ENCODE measurements at places on chromosomes 2 and 18.

DNA sequence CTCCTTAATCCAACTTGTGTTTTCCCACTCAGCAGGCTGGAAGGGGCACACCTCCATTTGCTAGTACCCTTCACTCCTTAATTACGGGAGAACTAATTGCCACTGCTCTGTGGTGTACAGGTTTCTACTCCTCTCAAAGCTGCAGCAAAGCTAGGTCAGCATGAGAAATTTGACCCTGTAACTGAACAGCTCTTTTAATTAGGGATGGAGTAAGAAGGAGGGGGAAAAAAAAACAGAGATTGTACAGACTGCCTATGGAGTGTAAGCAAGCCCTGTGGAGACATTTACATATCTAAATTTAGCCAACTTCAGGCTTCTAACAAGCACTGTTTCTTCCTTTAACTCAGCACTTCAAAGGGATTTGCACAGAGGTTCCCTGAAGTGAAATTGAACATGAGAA, 629.7 kb upstream of the SETBP1 start:
- DNase-seq: no peak

- no peak for DNase-seq
These were observed 15.6 kb upstream of the ASAP2 start for GRCh38 chr2:9191041-9191481.

GRCh38 chr2:240517342-240517741, 40.4 kb downstream of the ANKMY1 start:
- DNase-seq: no peak

GRCh38 chr2:215617060-215617824, 181.4 kb upstream of the FN1 start:
- DNase-seq: no peak

GRCh38 chr2:207390302-207391095, 139.3 kb upstream of the CREB1 start:
- DNase-seq: no peak

DNA sequence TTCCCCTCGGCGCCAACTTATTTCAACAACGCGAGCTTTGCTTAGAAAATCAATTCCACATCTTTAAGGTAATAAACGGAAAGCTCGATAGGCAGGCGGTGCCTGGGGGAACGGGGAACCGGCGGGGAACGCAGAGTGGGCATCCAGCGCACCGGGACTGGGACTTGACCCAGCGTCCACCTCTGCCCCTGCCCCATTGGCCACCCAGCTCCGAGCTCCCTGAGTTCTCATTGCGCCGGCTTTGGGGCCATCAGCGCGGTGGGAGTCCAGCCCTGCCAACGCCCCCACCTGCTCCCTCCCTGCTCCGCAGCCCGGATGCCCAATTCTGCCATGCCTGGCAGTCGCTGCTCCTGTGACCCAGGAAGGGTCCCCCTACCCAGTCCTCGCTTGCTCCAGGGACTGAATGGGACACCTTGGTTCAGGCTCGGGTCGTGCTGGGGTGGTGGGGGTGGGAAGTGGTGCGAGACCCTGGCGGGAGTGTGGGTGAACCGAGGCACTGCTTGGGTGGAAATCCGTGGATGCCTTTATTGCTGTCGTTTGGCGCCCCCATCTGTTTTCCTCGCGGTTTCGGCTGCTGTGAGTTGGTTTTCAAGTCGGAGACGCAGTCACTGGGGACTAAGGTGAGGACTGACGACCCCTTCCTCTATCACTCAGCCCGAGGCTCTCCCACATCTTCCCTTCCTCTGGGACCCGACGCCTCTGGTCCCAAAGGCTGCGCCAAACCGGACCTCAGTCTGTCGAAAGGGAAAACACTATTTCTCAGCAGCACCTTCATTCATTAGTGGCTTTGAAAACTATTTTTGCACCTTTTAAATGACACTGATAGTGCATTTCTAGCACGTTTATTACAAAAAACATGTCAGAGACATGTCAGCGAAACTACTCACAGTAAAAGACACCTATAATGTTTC, 2.4 kb upstream of the EVX2 start:
- peak; percentile 20 for DNase-seq

- no peak for DNase-seq
These were observed 69.0 kb downstream of the CTAGE1 start for GRCh38 chr18:22348521-22349316.

DNA sequence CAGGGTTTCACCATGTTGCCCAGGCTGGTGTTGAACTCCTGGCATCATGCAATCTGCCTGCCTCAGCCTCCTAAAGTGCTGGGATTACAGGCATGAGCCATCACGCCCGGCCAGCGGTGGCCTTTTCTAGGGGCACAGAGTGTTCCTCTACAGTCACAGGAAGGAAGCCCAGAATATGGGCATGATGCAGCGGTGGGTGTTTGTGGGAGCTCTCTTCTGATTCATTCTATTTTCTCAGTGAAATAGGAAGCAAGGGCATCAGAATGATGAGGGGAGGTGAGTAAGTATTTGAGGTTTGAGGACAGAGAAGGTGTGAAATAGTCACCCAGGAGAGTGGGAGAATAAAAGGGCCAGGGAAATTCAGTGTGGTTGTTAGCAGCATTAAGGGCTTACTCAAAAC, 70.3 kb upstream of the PSME4 start:
- DNase-seq: no peak

GRCh38 chr2:43218702-43219382, 7.6 kb downstream of the ZFP36L2 start:
- peak; percentile 42 for DNase-seq

- no peak for DNase-seq
These were observed 75.0 kb upstream of the MSTN start for GRCh38 chr2:190137561-190137960.

- DNase-seq: no peak
These were observed 284.0 kb upstream of the CWC22 start for GRCh38 chr2:180291060-180291459.

DNA sequence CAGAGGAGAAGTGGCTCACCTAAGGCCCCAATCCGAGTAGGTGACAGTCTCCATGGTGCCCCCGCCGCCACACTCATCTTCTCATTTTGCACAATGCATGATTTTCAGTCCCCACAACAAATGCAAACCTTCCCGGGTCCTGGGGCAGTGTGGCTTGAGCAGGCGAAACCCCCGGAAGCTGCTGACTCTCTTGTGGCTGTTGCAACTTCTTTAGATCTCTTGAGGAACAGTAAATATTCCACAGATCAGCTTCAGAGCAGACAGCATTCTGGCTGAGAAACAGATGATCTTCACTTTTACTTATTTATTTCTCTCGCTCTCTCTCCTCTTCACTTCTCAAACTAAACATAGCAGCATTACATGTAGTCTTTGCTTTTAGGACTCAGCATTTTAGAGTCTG, 51.9 kb downstream of the ASAP2 start:
- no peak for DNase-seq

- DNase-seq: no peak
These were observed 86.2 kb downstream of the BCL2 start for GRCh38 chr18:63233334-63233733.

- DNase-seq: no peak
These were observed 131.2 kb downstream of the ASB1 start for GRCh38 chr2:238557936-238558335.

DNA sequence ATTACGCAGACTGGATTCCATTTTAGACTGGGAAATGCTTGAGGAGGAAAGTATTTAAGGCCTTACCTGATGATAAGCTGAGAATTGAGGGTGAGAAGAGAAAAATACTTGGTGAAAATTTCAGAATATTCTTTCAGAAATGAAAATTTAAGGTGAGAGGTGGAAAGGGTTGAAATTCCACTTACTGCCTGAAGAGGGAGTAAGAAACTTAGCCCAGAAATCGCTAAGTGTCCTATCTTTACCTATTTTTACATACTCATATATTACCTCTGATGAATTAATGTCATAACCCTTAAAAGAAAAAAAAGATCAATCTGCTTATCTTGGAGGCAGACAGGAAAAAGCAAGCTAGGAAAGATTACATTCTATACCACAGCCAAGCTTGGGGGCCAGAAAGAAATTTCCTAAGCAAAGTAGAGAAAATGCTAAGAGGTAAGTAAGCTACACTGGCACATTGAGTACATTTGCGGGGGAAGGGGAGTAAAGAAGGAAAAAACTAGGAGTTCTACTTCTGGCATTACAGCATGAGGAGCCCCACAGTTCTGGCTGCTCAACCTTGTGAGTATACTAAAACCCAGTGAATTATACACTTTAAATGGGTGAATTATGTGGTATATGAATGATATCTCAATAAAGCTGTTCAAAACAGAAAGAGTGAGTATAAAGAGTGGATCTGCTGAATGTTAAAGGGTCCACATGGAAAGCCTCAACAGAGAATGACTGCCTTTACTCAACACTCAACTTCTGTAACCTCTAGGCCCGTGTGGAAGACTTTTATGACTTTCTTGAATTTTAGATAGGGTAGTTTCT, 33.8 kb downstream of the SMC6 start:
- DNase-seq: peak; percentile 25

- DNase-seq: no peak
These were observed 37.1 kb downstream of the EVA1A start for GRCh38 chr2:75523313-75524275.

DNA sequence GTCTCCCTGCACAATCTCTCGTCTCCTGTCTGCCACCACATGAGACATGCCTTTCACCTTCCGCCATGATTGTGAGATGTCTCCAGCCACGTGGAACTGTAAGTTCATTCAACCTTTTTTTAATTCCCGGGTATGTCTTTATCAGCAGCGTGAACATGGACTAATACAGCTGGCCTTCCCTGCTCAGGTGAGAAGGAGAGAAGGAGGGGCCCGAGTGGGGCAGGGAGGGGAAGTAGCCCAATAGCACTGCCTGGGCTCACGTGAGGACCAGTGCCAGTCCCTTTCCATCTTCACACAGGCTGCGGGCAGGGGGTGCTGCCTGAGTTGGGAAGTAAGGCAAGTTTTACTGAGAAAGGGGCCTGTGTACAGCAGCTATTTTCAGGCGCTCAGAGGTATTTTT, 70.7 kb downstream of the CYB5A start:
- no peak for DNase-seq

GRCh38 chr18:78156466-78156865, 823.2 kb upstream of the SALL3 start:
- DNase-seq: no peak

- DNase-seq: no peak
These were observed 66.5 kb downstream of the CLHC1 start for GRCh38 chr2:55165626-55166025.

DNA sequence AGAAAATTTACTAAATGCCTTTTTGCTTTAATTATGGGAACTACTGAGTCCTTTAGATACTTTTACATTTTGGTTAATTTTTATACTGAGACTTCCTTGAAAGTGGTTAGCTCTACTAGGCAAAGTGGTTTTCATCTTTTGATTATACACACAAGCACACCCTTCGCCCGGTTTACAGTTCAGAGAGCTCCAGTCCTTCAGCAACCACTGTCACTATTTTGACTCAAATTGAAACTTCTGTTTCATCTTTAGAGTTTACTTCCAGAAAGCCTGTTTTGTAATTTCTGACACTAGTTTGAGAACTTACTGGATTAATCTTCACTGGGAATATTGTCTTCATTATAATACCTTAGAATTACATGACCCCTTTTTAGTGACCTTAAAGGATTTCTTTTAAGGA, 140.3 kb upstream of the FOSL2 start:
- DNase-seq: no peak

GRCh38 chr2:150872756-150873395, 385.4 kb upstream of the RND3 start:
- DNase-seq: no peak

DNA sequence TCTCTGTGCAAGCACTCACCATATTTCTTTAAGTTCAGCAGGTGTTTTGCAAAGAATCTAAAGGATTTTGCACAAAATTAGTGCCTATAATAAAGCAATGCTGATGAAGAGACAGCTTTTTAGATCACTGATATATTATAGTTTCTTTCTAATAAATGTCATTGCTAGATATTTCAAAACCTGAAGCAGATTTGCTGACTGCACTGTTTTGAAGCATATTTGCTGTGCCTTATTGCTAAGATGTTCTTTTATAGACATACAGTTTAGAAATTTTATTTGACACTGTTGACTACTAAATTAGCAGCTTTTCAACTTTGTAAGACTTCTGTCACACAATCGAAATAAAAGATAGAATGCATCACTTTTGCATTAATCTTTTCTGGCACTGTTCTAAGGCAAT, 620.9 kb upstream of the CELF4 start:
- DNase-seq: no peak

GRCh38 chr2:231781798-231782726, 980 bp upstream of the PDE6D start:
- DNase-seq: peak; percentile 36

DNA sequence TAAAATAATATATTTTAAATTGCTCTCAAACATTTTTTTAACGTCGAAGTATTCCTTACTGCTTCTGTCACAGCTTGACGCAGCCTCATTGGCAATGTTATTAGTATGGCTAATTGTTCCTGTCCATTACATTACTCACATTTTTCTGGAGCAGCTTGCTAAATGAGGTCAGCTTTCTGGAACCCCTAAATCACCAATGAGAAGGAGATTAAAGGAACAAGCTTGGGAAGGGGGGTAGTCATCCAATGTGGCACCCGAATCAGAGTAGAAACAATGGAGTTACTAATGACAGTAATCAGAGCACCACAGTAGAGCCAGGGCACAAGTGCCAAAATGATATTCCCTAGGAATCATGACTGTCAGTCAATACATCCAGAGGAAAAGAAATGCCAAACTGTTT, 5.1 kb downstream of the NEUROD1 start:
- peak; percentile 79 for DNase-seq

DNA sequence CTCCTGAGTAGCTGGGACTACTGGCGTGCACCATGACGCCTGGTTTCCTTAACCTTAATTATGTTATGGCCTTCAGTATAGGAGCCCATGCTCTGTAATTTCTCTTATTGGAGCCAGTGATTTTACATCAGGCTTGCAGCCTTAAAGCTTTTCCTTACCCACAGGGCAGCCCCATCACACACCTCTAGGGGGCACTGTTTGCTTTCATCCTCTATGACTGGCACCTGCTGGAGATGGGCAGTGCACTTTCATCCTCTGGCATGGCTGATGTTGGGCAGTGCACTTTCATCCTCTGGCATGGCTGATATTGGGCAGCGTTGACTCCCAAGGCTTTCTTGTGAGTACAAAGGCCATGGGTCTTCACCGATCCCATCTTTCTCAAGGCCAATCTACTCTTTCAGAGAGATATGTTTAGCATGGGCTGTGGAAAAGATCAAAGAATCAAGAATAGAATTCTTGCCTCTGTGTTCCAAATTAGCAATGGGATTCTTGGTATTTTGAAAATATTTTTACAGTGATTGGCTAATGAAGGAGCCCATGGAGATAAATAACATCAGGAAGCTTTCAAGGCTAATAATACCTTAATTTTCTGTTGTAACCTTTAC, 80.7 kb upstream of the MEX3C start:
- DNase-seq: peak; percentile 29

DNA sequence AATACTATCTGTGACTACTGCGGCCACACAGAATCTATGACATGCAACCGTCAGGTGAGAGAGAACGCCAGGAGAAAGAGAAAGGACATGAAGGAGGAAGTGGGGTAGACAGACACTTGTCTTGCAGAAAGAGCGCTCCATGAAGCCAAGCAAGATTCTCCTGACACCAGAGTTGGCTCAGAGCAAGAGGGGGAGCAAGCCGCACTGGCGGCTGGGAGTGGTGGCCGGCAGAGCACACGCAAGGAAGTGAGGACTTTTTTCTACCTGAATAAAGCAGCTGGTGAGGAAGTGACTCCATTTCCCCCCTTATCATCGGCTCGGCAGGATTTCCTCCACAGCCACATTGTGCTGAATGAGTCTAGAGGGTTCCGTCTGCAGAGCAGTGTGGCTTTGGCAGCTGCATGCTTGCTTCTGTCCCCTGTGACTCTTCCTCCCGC, 181.6 kb downstream of the BCL2 start:
- no peak for DNase-seq
